NB4 (cell line): ENCODE measurements at places on chromosomes 4 and X.

- DNase-seq: no peak
These were observed 7.5 kb downstream of the PTTG2 start for GRCh38 chr4:37967736-37968135.

DNA sequence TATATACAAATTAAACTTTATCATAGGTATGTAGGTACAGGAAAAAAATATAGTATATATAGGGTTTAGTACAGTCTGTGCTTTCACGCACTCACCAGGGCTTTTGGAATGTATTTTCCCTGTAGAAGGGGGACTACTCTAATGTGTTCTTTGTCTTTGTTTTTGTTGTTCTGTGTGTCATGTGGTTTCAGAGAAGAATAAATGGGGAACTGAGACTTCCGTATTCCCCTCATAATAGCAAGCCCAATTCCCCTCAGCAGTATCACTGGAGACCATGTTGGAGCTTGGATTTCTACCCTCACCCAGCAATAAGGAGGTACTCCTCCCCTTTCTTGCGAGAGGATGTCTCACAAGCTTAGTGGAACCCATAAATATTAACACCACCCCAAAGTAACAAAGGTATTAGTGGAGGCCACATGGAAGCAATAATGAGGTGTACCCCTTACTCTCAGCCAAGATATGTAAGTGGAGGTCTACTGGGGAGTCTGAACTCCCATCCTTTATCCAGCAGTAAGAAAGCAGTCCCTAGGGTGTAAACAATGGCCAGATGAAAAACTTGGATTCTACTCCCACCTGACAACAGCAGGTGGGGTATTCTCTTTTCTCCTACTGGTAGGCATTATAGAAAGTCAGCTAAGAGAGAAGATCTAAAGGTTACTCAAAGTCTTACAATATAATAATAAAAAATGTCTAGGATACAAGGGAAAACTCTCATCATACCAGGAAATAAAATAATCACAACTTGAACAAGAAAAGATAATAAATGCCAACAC, 805.4 kb upstream of the GALNTL6 start:
- no peak for DNase-seq

GRCh38 chr4:174581901-174582300, 59.6 kb upstream of the HPGD start:
- no peak for DNase-seq

GRCh38 chr4:20432088-20432487, 180.4 kb downstream of the SLIT2 start:
- DNase-seq: no peak

DNA sequence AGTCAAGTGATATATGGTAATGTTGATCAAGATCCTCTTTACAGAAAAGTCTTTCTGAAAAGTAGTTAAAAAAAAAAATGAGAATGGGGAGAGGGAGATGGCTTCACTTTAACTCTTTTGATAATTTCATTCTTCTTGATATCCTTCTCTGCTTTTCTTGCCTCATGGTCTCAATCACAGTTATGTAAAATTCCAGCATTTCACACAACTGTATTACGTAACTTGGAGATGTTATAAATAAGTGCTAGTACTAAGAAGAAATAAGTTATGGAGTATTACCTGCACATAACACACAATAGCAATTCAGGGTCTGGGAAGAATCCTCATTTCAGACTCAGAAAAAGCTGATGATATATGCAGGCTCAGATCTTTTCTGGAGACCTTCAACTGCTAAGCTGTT, 22.0 kb downstream of the RUFY3 start:
- DNase-seq: no peak

DNA sequence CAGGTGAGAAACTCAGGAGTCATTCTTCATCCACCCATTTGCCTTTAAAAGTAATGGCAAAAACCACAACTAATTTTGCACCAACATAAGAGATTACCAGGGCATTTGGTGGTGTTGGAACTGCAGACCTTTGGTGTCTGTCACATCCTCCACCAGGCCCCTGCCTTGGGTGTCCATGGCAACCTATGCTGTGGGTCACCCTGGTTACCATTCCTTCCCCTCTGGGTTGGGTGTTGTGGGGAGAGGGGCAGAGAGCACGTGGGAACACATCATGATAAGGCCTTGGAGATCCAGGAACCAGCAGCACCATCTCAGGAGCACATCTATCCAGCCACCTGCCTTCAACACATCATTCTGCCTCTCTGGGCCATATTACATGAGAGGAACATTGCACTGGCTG, 77.3 kb downstream of the CHRNA9 start:
- DNase-seq: no peak

DNA sequence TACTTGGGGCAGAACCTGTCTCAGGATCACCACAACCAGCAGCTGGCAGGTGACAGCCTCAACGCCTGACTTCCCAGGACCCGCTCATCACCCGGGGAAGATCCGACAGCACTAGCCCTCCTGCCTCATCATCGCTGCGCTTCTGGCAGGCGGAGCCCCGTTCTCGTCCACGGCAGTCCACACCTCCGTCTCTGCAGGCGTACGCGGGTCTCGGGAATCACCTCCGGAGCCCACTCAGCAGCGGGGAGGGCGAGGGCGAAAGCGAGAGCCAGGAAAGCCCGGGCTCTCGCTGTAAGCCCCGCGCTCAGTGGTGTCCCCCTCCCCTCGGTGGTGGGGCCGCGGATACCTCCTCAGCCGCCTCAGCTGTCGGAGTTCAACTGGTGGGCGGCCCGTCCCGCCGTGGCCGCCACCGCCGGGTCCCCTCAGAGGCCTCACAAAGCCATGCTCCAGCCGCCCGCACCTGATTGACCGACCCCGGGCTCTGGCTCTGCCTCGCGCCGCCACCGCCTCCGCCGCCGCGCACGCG, 518 bp upstream of the CNKSR2 start:
- no peak for DNase-seq

GRCh38 chrX:110318664-110318968, 731 bp upstream of the AMMECR1 start:
- no peak for DNase-seq

- no peak for DNase-seq
These were observed 1083.5 kb downstream of the PCDH7 start for GRCh38 chr4:31803526-31804195.

GRCh38 chrX:113920661-113921060, 663.2 kb upstream of the HTR2C start:
- no peak for DNase-seq

GRCh38 chr4:41784191-41784979, 35.9 kb upstream of the PHOX2B start:
- DNase-seq: no peak

- peak; percentile 10 for DNase-seq
These were observed 15.4 kb downstream of the UTP3 start for GRCh38 chr4:70703619-70704214.

DNA sequence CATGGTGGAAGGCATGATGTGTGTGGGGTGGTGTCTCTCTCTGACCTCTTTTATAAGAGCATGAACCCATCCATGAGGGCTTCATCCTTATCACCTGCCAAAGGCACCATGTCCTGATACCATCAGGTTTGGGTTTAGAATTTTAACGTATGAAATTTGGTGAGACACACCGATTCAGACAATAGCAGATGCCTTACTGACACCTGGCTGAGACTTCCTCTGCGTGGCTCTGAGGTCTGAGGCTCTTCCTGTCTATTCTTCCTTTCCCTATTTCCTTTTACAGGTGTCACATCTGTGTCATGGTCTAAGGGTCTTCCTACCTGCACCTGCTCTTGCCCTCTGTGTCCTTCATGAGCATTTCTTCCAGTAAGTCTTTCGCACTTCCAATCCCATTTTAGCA, 320.7 kb upstream of the CLNK start:
- DNase-seq: no peak

- no peak for DNase-seq
These were observed 6.1 kb downstream of the TMEM192 start for GRCh38 chr4:165106518-165106917.

- DNase-seq: no peak
These were observed 417.1 kb downstream of the ANKRD50 start for GRCh38 chr4:124295413-124295812.

- DNase-seq: no peak
These were observed 4.2 kb downstream of the SLAIN2 start for GRCh38 chr4:48345542-48345941.

DNA sequence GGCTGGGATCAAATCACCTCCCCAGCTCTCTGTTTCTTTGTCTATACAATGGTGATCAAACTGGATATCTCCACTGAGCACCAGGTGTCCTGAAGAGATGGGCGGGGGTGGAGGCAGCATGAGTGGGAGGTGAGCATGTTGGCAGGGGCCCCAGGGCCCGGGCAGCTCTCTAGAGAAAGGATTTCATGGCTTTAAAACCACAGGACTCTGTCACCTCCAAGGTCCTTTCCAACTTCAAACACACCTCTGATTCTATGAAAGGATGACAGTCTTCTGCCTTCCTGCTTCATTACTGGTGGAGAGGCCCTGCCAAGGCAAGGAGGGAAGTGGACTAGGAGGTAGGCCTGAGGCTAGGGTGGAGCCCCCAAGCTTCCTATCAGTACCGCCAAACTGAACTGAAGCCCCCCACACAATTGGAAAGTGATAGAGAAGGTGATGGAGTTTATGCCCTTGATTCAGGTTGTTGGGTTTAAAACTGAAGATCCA, 38.6 kb downstream of the TRIM2 start:
- DNase-seq: no peak

- DNase-seq: no peak
These were observed 691.5 kb downstream of the KCTD8 start for GRCh38 chr4:43757147-43757546.

DNA sequence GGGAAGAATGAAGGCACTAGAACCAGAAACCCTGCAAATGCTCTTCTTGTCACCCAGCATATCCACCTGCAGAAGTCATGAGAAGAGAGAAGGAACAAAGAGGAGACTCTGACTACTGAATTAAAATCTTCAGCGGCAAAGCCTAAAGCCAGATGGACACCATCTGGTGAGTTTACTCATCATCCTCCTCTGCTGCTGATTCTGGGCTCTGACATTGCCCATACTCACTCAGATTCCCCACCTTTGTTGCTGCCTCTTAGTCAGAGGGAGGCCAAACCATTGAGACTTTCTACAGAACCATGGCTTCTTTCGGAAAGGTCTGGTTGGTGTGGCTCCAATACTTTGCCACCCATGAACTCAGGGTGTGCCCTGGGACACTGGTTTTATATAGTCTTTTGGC, 181.7 kb downstream of the AR start:
- DNase-seq: no peak

DNA sequence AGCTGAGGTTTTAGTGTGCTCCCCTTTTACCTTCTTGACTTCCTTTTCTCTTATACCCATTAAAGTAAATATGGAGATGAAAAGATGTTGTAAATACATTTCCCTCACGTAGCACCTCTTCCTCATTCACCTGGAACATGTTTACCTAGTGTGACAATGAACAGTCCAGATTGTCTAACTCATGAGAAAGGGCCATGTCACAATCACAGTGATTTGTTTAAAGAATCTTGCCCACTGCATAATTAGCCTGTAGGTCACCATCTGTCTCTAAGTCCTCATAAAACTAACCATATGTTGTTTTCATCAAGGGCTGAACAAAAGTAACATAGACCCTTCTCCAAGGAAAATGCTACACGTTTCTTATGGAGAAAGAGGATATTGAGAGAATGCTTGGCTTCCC, 85.7 kb downstream of the TSPAN5 start:
- no peak for DNase-seq

DNA sequence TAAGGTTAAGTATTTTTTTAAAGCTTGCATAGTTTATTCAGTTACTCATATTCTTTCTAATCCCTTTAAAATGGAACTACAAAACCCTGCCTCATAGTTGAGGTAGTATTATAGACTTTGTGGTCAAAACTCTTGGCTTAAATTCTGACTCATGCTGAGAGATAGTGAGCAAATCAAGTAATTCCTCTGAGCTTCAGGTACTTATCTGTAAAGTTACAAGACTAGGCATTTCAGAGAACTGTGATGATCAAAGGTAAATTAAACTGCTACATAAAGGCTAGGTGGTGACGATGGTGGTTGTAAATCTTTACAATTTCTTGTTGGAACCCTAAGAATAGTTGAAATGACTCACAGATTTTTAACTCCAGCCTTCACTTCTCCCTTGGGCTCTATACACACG, 3.2 kb upstream of the CLOCK start:
- no peak for DNase-seq

DNA sequence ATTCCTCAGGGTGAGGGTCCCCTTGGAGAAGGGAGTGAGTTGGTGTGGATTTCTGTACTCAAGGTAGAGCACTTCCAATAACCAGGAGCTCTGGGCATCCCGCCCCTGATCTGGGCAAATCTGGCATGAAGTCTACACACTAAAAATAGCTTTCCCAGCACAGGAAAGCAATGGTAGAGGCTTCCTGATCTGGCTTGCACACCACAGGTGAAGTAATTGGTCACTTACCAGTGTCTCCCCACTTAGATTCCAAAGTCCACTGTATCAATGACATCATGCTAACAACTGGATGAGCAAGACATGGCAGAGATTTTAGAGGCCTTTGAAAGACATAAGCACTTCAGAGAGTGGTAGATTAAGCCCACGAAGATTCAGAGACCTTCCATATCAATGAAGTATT, 17.8 kb upstream of the IDS start:
- DNase-seq: no peak

GRCh38 chrX:108186811-108187210, 95.2 kb downstream of the ATG4A start:
- no peak for DNase-seq
